ENCODE measurements at places on chromosomes 5 and 9.

GRCh38 chr5:73902327-73903051 lies 276.5 kb downstream of the ARHGEF28 start:
- DNase-seq, result no peak

- DNase-seq, result no peak
Observed at GRCh38 chr5:52754051-52754450, 33.7 kb upstream of the ITGA1 start.

- no peak for DNase-seq
Observed at GRCh38 chr5:32559921-32560320, 25.4 kb upstream of the SUB1 start.

- DNase-seq, result no peak
Observed at GRCh38 chr5:16544607-16545374, 72.0 kb downstream of the RETREG1 start.

DNA sequence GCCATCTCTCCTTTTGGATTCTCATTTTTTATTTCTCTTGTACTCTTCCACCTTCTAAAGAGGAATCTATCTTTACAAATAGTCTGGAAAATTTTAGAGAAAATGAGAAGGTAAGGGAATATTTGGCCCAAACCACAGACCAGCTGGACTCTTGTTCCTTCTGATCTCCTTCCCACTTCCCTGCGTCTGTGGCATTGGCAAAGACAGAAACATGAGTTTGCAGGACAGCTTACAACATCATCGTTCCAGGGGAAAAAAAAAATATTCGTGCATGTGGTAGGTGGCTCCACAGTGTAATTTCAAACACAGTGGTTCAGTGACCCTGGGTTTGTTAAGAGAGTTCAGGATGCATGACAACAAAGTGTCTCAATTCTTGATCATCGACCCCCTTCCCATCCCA lies 755.0 kb downstream of the DNAH5 start:
- DNase-seq, result no peak

DNA sequence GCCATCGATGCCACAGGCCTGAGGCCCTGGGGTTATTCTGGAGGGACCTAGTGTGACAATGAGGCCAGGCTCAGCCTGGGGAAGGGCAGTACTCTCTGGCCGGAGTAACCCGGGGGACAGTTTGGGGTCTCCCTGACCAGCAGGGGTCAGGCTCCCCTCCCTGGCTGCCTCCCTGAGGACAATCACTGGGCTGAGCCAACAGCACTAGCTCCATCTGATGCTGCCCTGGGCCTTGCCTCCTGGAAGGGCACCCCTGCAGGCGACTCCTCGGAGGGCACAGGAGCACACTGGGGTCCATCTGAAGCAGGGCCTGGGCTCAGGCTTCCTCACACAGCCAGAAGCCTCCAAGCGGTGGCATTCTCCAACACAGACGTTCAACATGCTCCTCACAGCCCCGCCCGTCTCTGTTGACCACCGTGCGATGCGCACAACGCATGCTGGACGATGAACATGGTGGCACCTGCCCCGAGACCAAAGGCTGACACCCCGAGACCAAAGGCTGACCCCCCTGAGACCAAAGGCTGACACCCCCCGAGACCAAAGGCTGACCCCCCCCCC lies 68.3 kb downstream of the ADAMTS2 start:
- no peak for DNase-seq

Measured in stimulated activated CD4-positive, alpha-beta T cell treated with anti-CD3 and anti-CD28 coated beads, Interleukin-1b, Interleukin-23, amount 100 ng/mL, for 48 hours (primary cell).